ENCODE measurements at places on chromosomes 4 and X.

DNA sequence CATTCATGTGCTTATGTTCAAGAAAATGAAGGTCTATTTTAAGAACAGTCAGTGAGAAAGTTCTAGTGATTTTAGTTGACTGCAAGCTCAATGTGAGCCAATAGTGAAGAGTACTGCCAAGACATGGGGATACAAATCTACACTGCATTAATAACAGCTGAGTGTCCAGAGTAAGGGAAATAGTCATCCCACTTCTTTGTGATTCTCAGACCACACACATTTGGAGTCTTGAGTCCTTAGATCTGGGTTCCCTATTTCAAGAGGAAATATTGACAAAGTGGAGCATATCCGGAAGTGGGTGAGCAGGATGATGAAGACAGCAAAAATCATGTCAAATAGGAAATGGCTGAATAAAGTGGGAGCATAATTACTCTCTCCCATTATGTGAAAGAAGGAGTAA lies 171.1 kb downstream of the LARP7 start:
- no peak for DNase-seq

- DNase-seq, result no peak
Observed at GRCh38 chr4:125313497-125313896, 1.3 kb upstream of the FAT4 start.

- no peak for DNase-seq
Observed at GRCh38 chr4:183905081-183905592, at the start of gene STOX2. STOX2 (plus strand) TSS chr4:183905307; CDS start chr4:183906791, 1,484 bp downstream.

DNA sequence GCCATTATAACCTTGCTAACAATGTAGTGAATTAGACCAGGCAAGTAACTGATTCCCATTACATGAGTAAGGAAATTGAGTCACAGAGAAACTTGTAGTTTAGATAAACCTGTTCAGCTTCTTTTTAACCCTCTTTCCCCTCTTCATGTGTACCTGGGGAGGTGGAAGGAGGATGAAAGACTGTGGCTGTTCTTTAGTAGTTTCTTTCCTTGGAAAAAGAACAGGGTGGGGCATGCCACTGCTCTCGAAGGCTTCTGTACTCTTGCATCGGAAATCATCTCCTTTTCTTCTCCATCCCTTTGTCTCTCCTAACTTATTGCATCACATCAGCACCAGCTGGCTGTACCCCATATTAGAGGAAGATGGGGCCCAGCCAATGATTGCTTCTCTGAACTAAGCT lies 171.4 kb downstream of the PPARGC1A start:
- DNase-seq, result no peak

- DNase-seq, result no peak
Observed at GRCh38 chr4:123554801-123555232, 158.2 kb downstream of the SPRY1 start.

All from cortex of kidney (tissue), 1 donor.